Fibroblast of skin of back (primary cell): ENCODE measurements at places on chromosomes 3 and 15.

DNA sequence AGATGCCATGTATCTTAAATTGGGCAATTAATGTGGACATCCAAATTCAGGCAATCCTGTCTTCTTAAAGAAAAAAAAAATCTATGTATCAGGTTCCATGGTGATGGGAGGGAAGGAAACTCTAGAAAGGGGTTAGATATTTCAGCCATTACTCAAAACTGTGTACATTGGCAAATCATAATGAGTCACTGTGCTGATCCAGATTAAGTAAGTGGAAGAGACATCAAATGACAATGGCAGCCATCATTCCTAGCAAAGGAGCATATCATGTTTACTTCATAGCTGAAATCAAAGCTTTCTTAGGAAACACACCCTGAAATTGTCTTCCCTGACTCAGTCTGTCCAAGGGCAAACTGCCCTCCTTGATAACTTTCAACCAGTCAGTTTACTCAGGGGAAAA, 713.3 kb upstream of the GBE1 start:
- peak; percentile 78 for DNase-seq

DNA sequence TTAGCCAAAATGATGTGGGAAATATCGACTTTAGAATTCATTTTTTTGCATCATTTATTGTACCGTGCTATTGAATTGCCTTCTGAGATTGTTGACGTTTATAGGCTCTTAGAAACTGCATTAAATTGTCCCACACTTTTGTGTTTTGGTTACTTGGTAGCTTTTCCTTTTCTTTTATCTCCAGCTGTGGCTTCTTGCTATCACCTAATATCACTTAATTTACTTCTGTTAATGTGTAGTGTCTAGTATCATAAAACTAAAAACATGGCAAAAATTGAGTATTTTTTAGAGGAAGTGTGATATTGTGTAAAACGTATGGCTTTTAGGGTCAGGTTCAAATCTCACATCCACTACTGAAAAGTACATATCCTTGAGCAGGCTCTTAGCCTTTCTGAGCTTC, 11.2 kb downstream of the TMOD3 start:
- DNase-seq, result no peak

DNA sequence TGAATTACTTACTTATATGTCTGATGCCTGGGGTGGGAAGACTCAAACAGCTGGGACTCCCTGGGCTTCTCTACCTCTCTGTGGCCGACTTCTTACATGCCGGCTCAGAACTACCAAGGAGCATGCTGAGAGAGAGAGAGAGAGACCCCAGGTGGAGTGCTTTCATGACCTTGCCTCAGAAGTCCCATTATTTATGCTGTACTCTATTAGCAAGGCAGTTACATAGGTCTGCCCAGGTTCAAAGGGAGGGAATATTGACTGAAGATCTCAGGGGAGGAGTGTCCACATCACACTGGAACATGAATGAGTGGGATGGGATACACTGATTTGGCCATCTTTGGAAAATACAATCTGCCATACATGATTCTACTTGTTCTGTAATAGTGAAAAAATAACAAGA, 16.2 kb downstream of the CCDC32 start:
- DNase-seq, result no peak

- DNase-seq, result no peak
These were observed 336.4 kb upstream of the CTNNB1 start for GRCh38 chr3:40862946-40863345.

- peak; percentile 29 for DNase-seq
These were observed 330.2 kb downstream of the TIGIT start for GRCh38 chr3:114624047-114624445.

DNA sequence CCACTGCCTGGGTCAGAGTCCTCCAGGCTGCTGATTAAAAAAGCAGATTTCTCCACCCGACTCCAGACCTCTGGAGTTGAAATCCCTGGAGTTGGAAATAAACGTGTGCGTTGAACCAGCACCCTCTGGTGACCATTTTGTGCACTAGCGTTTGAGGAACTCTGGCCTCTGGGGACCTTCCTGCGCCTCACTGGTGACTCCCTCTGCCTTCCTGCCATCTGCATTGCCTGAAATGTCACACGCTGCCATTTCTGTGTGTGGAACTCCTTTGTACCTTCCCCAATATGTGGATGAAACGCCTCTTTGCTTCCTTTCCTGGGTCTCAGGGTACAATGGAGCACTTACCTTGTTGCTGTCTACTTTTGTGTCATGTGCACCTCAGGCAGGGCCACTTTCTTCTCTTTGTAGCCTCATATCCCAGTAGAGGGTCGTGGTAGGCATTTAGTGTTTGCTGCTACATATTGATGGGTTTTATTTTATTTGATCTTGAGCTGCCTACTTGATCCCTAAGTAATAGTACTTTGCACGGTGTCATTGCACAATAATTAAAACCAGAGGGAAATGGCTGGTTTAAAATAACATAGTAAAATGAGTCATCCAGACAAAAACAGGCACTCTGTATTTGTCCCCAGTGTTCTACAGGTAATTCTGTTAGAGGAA, 56.8 kb downstream of the GPR171 start:
- peak; percentile 83 for DNase-seq

DNA sequence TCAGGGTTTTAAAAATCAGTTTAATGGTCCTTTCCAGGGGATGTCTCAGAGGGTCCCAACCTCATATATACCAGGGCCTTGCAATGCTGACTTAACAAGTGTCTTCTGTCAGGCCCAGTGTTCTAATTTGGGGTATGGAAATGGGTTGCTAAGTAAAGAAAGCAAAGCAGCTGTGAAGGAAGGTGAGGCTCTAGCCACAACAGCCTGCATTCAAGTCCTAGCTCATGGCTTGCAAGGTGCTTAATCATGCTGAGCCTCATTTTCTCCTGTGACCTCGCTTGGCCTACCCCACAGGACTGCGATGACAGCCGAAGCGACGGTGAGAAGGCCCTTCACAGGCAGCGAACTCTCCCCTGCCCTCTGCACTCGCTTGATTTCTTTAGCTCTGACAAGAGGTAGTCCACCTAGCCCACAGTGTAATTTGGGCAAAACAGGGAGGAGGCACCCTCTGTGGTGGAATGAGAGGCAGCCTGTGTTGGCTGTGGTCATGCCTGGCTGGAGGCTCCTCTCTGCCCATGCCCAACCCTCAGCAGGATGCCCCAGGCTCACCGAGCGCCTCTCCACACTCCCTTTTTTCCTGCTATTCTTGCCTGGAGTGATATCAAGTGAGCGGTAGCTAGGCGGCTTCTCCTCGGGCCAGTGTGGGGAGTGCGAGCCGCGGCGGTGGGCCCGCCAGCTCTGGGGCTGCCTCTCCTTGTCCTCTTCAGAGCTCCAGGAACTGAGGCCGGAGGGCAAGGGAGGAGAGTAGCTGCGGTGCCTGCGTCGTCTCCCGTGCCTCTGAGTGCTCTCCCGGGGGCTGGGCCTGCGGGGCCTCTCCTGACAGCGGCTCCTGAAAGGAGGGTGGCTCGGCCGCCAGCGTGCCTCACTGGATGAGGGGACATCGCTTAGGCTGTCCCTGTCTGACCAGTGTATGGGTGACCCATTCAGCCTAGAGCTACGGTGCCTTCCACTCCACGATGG, 29.2 kb downstream of the ILDR1 start:
- no peak for DNase-seq

- DNase-seq, result no peak
These were observed 4.5 kb downstream of the UROC1 start for GRCh38 chr3:126512916-126513650.

DNA sequence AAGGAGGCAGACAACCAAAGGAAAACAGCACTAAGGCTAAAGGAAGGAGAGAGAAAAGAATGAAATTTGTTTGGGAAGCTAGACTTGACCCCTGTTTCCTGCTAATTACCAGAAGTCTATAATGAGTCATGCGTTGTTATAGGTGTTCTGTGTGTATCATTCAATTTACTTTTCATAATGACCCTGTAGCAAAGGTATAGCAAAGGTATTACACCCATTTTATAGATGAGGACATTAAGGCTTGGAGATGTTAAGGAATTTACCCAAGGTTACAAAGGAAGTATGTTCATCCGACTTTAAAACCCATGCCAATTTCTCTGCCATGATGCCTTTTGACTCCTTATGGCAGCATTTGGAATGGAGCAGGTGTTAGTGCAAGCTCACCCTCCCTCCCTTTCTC, 54.9 kb downstream of the RAP2B start:
- DNase-seq, result no peak
